ENCODE measurements at places on chromosomes 3 and 15.

DNA sequence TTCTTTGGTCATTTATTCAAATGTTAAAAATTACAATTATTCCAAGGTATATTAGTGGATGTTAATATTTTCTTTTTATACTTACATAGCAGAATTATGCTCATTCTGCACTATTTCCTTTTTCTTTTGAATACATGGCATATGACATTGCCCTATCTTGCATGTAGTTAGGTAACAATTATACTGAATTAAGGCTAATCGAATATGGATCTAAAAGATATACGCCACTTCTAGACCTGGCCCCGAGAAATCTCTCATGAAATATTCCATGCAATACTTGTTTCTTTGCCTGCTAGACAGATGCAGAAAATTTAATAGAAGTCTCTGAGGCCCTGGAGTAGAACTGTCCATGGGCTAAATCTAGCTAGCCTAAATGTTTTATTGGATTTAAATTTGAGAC lies 493.4 kb downstream of the OTOL1 start:
- DNase-seq = no peak

DNA sequence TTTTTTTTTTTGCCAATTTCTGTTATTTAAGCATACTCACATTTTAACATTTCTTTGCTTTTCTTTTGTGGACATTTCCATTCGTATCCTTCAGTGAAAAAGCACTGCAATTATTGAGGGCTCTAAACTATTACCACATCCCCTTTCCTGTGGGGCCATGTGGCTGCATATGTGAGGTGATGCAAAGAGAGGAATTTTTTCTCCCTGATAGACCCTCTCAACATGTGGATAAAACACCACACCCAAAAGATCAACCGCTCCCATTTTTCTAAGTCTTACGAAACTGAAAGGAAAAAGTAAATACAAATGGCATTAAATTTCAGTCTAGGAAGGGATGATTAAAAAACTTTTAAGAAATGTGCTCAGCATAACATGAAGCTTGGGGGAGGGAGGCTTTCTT lies 68.8 kb downstream of the DNAJC13 start:
- no peak for DNase-seq

GRCh38 chr3:27796365-27796875 lies 74.3 kb upstream of the EOMES start:
- DNase-seq = no peak

DNA sequence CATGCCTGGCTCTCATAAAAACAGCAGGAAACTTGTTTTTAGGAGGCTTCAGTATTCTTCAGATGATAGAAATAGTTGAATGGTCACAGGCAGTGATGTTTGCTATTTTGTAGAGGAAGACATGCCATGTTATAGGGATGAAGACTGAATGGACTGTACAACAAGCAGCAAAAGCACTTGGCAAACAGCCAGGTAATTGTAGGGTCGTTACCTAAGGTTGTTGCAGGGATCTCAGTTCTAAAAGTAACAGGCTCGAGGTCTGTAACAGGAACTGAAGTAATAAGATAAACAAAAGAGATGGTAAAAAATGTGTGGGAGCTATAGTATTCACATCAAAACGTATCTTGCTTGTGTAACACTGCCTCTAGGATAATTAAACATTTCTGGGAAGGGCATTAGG lies 116.3 kb downstream of the TFG start:
- no peak for DNase-seq

GRCh38 chr3:184784731-184785500 lies 27.1 kb upstream of the VPS8 start:
- no peak for DNase-seq

DNA sequence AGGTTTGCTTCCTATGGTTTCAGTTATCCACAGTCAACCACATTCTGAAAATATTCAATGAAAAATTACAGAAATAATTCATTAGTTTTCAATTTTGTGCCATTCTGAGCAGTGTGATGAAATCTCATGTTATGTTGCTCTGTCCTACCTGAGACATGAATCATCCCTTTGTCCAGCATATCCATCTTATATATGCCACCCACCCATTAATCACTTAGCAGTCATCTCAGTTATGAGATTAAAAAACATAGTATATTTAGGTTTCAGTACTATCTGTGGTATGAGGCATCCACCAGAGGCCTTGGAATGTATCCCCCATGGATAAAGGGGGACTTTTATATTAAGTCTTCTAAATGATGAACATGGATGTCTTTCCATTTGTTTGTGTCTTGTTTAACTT lies 64.7 kb upstream of the PROK2 start:
- no peak for DNase-seq

- no peak for DNase-seq
Observed at GRCh38 chr3:196741249-196741889, 1.7 kb downstream of the PAK2 start.

DNA sequence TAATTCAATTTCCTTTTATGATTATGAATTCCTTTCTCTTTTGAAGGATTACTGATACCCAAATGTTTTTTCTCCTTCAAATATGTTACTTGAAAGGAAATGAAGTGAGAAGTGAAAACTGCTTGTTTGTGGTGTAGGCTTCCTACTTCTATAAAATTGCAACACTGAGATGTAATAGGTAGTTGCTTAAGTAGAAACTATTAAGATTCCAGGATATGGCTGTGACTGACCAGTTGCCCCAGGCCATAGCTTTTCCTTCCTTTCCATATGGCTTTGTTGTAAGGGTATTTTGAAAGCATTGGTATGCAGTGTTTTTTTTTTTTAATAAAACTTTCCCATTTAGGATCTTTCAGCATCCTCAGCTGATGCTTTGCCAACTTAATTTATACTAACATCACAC lies 28.5 kb downstream of the DNAJC13 start:
- no peak for DNase-seq

DNA sequence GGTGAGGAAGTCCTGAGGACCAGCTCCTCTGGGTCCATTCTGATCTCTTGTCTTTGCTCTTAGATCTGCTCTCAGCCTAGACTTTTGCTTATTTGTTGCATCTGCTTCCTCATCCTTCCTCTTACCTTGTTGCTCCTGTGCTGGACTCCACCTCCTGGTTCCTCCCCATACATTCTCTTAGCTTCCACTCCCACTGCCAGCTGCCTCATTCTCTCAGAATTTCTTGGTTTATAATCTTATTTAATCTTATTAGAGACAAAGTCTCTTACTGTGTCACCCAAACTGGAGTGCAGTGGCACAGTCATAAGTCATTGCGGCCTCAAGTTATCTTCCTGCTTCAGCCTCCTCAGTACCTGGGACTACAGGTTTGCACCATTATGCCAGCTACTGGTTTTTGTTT lies 68.2 kb upstream of the PSMD6 start:
- no peak for DNase-seq

GRCh38 chr3:29525254-29525881 lies 244.5 kb downstream of the RBMS3 start:
- peak; percentile 75 for DNase-seq

DNA sequence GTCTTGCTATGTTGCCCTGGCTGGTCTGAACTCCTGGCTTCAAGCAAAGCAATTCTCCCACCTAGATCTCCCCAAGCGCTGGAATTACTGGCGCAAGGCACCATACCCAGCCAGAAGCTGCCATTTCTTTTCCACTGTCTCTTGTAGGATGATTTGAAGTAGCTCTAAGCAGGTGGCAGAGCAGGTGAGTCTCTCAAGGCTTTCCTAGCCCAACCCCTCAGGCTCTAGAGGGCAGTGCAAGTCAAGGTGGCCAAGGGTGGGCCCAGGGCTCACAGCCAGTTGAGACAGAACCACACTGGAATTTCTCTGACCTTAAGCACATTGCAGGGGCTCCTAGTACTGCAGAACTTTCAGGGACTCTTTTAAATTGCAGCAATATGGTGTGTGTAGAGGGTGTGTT lies 15.6 kb upstream of the DAG1 start:
- DNase-seq = no peak

DNA sequence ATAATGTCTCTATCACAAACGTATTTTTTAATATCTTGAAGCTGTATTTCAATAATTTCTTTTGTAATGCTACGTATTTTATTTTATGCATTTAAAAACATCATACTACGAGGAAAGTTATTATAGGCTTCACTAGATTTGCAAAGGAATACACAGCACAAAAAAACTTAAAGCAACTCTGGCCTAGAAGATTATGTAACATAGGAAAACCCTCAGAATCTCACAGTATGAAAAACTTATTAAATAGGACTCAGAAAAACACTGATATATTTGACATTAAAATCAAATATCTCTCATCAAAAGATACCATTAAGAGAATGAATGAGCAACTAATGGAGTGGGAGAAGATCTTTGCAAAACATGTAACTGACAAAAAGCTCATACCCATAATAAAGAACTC lies 63.7 kb downstream of the DMXL2 start:
- no peak for DNase-seq

GRCh38 chr15:65354835-65355172 lies 23.0 kb downstream of the IGDCC3 start:
- no peak for DNase-seq

DNA sequence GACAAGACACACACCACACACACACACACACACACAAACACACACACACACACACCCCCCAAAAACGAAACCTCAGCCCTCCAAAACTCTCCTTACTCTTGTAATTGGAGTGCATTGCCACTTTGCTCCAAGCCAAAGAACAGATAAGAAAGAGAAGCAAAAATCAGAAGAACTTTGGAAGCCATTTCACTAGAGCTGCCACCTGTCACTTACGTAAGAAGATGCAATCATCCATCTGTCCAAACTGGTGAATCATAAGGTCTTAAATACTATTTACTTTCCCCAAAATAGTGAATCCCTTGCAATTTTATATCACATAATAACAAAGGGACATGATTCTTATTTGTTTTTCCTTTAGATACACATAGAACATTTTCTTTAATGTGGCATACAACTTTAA lies 285.4 kb downstream of the ZBTB20 start:
- no peak for DNase-seq

GRCh38 chr3:125395091-125395490 lies 20.0 kb upstream of the ZNF148 start:
- DNase-seq = no peak

GRCh38 chr15:40618906-40619305 lies 24.9 kb downstream of the KNL1 start:
- DNase-seq = no peak

- DNase-seq = peak; percentile 8
Observed at GRCh38 chr3:168847291-168847883, 751.7 kb upstream of the GOLIM4 start.

DNA sequence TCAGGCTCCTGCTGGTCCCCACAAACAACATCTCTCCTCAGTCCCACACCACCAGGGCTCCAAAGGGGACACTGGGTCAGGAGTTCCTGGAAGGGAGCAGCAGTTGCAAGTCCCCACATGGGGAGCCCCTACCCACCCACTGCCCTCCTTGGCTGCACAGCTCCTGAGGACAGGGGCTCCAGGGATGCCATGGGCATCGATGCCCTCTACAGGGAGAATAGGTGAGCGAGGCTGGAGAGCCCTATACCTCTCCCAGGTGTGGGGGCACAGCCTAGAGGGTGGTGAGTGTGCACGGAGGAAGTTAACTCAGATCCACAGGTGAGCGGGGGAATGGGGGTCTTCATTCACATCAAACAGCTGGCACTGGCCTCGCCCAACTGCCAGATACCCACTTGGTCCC lies 141.2 kb upstream of the LINGO1 start:
- DNase-seq = no peak

GRCh38 chr15:42691770-42692169 lies 45.2 kb downstream of the CDAN1 start:
- no peak for DNase-seq

GRCh38 chr3:53815651-53816050 lies 30.6 kb downstream of the CHDH start:
- DNase-seq = no peak

- no peak for DNase-seq
Observed at GRCh38 chr15:56056626-56057025, 63.2 kb upstream of the NEDD4 start.

- no peak for DNase-seq
Observed at GRCh38 chr3:106428565-106428994, 559.8 kb upstream of the CBLB start.

DNA sequence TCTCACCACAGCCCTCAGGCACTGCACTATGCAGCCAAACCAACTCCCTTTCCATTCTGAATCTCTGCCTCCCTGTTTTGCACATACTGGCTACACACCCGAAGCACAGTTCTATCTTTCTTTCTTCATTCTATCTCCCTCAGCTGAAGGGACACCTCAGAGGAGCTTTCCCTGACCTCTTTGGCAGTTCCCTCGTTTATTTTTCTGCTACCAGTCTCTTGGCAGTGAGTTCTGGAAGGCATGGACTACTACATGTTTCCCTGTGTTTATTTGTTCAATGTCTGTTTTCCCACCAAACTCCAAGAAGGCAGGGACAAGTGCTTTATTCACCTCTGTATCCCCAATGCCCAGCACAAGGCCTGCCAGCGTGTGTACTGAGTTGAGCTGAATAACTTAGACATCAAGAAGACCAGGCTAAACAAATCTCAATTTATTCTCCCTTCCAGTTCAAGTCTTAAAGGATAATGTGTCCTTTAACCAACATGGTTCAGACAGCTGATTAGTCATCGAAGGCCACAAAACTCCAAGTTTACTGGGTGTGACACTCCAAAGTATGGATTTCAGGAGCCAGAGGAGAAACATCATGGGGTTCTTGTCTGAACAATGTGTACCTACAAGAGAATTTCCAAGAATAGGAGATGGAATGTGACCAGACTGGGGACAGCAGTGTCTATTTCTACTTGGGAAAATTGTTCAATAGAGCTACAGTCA lies 260.1 kb upstream of the CTNNB1 start:
- no peak for DNase-seq

DNA sequence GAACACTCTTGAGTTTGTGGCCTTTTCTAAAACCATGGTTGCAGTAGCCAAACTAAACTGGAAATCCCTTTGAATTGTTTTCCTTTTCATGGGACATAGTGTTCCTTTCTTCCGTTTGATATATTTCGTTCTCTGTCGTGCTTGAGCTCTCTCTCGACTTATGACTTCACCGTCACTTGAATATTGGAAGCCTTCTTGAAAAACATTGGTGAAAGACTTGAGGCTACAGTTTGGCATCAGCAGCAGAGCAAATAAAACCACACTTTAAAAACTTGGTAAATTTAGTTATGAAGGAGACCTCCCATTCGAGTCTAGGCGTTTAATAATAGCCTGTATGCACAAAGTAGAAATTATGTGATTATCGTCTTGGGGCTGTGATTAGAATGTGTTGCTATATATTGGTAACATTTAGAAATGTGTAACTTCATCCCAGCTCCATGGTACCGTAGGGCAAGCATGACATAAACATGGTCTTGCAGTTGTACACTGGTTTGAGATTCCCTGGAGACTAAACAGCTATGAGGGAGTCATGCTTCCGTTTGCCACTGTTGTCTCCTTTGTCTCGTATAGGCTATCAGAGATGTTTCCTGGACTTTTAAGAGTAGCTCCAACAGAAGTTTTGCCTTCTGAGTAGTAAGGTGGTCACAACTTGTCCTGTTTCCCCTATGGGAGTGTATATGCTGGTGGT lies 122.3 kb downstream of the PTPRG start:
- no peak for DNase-seq

GRCh38 chr3:124916837-124917409 lies 17.6 kb downstream of the MUC13 start:
- DNase-seq = peak; percentile 38
